T-cell (primary cell): ENCODE measurements at places on chromosomes 11 and 22.

- H3K36me3 ChIP-seq, result no peaks in the 10 kb centered on the region
- DNase-seq, result no peak
- no peaks in the 10 kb centered on the region for H3K27me3 ChIP-seq
- no peak overlapping the region for H3K27ac ChIP-seq
- no peaks in the 10 kb centered on the region for H3K4me1 ChIP-seq
These were observed 15.1 kb downstream of the SYNGR1 start for GRCh38 chr22:39364714-39365491.

DNA sequence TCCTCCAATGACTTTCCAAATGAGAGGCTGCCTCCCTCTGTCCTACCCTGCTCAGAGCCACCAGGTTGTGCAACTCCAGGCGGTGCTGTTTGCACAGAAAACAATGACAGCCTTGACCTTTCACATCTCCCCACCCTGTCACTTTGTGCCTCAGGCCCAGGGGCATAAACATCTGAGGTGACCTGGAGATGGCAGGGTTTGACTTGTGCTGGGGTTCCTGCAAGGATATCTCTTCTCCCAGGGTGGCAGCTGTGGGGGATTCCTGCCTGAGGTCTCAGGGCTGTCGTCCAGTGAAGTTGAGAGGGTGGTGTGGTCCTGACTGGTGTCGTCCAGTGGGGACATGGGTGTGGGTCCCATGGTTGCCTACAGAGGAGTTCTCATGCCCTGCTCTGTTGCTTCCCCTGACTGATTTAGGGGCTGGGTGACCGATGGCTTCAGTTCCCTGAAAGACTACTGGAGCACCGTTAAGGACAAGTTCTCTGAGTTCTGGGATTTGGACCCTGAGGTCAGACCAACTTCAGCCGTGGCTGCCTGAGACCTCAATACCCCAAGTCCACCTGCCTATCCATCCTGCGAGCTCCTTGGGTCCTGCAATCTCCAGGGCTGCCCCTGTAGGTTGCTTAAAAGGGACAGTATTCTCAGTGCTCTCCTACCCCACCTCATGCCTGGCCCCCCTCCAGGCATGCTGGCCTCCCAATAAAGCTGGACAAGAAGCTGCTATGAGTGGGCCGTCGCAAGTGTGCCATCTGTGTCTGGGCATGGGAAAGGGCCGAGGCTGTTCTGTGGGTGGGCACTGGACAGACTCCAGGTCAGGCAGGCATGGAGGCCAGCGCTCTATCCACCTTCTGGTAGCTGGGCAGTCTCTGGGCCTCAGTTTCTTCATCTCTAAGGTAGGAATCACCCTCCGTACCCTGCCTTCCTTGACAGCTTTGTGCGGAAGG is 2.9 kb downstream of the APOC3 start:
- no peak overlapping the region for H3K4me3 ChIP-seq
- no peaks in the 10 kb centered on the region for H3K4me1 ChIP-seq
- DNase-seq, result no peak
- peaks cover 11% of the 10 kb centered on the region for H3K27me3 ChIP-seq

- no peak overlapping the region for H3K27ac ChIP-seq
- DNase-seq, result no peak
- H3K4me3 ChIP-seq, result no peak overlapping the region
- no peaks in the 10 kb centered on the region for H3K36me3 ChIP-seq
These were observed 8.6 kb upstream of the TMPRSS6 start for GRCh38 chr22:37118083-37118482.

DNA sequence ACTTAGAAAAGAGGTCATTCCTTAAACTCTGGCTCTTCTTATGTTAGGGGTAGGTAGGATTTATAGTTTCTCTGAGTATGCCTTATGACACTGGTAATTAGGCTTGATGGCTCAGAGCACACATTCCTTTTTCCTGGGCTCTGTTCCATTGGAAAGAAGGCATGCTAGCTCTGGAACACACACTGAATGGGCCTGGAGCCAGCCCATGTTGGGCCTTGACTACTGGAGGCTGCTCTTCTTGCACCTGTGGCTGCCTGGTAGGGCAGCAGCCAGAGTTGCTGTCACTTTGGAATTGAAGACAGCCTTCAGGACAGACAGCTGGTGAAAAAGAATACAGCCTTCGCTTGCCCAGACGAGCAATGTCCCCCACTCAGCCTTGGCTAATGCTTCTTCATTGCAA is 18.2 kb downstream of the MCAM start:
- H3K4me3 ChIP-seq, result no peak overlapping the region
- no peaks in the 10 kb centered on the region for H3K4me1 ChIP-seq
- peaks cover 76% of the 10 kb centered on the region for H3K36me3 ChIP-seq
- no peak for DNase-seq

DNA sequence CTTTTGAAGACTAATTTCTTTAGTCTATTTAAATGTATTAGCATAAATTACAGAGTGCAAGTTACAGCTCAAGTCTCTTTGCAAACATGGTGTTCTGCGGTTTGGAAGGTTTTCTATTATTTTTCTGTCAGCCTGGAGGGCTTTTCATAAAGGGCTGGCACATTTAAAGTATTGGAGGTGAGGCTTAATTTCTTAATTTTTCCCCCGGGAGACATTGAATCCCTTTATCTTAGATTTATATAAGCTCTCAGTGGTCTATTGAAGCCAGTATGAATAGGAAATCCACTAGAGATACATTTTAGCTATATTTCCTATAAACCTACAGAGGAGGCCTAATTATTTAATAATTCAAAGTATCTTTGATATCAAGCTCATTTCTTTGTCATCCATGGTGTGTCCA is 102.7 kb upstream of the CLPB start:
- H3K36me3 ChIP-seq, result no peaks in the 10 kb centered on the region
- no peaks in the 10 kb centered on the region for H3K4me1 ChIP-seq
- H3K27ac ChIP-seq, result no peak overlapping the region

DNA sequence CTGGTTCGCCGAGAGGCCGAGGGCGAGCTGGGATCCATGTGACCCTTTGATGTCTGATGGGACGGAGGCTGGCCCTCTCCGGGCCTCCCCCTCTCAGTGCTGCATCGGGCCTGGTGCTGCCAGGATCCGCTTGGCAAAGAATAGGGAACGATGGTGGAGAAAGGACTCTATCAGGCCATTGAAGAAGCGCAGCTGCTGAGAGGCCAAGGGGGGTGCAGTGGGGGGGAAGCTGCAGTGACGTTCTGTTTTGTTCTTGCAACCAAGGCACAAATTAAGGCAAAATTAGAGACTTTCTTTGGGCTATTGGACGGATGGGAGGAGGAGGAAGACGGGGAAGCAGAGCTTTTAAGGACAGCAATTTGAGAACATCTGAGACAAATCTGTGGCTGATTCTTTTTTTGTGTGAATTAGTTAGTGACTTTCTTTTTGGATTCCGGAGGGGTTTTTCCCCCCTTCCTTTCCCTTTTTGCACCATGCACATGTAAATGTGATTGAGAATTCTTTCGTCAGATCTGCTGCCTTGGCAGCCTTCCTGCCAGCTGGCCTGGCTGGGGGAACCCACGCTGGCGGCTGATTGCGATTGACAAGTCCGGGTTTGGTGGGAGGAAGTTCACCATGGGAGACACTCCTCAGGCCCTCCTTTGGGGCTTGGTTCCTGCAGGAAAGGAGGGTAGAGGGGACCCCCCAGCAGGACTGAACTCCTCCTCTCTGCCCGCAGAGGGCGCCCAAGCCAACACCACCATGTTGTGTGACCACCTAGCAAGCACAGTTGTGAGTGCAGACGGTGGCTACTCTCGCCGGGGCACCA is 214.6 kb downstream of the NTM start:
- no peaks in the 10 kb centered on the region for H3K36me3 ChIP-seq
- H3K27me3 ChIP-seq, result peaks cover 9% of the 10 kb centered on the region
- no peaks in the 10 kb centered on the region for H3K4me1 ChIP-seq
- no peak overlapping the region for H3K27ac ChIP-seq
- DNase-seq, result no peak

GRCh38 chr11:69541001-69541285 is 59.5 kb downstream of the LINC01488 start:
- no peak overlapping the region for H3K4me3 ChIP-seq
- H3K36me3 ChIP-seq, result no peaks in the 10 kb centered on the region
- DNase-seq, result no peak
- H3K27me3 ChIP-seq, result no peaks in the 10 kb centered on the region
- H3K4me1 ChIP-seq, result no peaks in the 10 kb centered on the region
